ENCODE measurements at places on chromosomes 2 and 18.
A peak's percentile ranks its signal among the peaks of the same experiment; 100 is the strongest.

GRCh38 chr2:20052229-20052851 lies 912 bp upstream of the LAPTM4A start:
- peak; percentile 33 for DNase-seq

DNA sequence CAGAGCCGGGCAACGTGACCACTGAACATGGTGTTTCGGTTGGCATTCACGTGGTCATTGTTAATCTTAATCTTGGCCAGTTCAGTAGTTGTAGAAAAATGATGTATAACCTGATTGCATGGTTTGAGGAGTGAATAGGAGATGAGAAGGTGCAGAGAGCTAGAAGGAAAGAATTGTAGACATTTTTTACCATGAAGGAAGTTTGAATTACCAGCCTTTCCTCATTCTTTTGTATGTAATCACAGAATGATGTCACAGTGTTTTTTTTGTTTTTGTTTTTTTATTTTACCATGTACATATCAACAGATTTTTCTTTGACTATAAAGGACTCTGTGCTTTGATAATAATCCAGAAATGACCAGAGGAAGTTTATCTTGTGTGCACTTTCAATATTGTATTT lies 126.3 kb downstream of the LTBP1 start:
- no peak for DNase-seq

DNA sequence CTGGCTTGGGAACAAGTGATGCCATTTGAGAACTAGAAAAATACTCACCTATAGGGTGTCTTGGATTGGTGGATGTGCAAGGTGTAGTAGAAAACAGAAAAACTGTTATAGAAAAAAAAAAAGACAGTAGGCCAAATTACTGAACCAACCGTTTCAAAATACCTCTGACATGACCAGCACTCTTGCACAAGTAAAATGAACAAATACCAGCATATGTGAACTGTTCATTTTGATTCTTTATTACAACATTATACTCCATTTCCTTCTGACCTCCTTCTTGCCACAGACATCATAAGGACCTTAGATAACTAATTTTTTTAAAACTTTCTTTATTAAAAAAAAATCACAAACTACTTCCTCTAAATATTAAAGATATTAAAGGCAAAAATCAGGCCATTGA lies 125.5 kb downstream of the ATAD2B start:
- no peak for DNase-seq

DNA sequence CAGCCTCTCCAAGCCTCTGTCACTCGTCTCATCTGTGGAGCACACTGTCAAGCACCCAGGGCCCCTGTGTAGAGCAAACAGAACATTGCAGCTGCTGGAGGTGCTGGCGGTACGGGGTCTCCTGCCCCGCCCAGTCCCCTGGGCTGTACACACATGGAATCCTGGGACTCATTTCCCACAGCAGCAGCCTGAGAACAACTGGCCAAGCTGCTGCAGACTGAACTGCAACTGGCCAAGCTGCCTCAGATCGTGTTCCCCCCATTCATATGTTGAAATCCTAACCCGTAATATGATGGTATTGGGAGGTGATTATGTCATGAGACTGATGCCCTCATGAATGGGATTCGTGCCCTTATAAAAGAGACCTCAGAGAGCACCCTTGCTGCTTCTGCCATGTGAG lies 130.5 kb downstream of the NCK2 start:
- no peak for DNase-seq

GRCh38 chr2:127618551-127619202 lies 27.3 kb upstream of the GPR17 start:
- DNase-seq = no peak

GRCh38 chr2:182852090-182852489 lies 14.3 kb downstream of the FRZB start:
- peak; percentile 53 for DNase-seq

- DNase-seq = no peak
Observed at GRCh38 chr18:62170857-62171256, 16.0 kb downstream of the PIGN start.

DNA sequence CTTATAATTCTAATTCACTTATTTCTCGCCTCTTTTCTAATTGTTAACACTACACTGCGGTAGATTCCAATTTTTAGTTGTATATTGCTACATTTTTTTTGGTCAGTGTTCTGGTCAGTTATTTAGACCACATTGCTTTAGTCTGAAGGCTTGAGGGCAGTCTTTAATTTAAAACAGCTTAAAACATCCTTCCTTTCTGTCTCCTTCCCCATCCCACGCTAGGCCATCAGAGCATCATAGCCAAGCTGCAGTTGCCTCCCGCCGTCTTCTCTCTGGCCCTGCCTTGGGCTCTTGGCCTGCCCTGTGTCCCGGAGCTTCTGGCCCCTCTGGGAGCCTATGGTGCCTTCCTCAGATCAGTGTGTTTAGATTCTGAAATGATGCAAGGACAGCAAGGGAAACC lies 52.6 kb upstream of the GLI2 start:
- no peak for DNase-seq

- DNase-seq = no peak
Observed at GRCh38 chr2:168790226-168790902, 12.1 kb upstream of the NOSTRIN start.

DNA sequence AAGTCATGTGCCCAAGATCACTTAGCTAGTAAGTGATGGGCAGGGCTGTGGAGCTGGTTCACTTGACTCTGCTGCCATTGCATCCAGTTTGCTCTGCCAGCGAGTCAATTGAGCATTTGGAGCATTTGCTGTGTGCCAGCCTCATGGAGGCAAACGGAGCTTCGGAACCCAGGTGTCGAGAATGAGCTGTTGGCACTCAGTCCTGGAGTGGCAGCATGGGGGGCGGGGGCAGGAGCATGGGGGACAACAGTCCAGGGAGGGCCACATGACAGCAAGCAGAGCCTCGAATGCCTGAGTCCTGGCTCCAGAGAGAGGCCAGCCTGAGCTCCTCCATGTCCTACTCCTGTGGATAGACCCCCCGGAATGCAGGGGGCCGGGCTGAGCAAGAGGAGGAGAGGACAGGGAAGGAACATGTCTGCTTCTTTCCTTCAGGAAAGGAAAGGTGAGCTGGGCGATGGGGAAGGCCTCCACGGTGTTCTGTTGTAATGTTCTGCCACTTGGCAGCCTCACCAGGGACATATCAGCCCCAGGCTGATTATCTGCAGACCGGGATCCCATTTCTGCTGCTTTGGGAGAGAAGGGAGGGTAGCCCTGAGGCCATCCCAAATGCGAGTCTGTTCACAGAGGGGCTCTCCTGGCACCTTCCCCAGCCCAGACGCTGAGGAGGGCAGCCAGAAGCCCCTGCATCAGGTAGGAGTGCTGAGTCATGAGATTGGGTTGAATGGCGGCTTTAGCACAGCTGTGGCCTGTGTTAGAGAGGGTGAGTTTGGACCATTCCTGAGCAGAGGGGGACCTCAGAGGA lies 59.6 kb downstream of the HPCAL1 start:
- no peak for DNase-seq

GRCh38 chr18:69978732-69979715 lies 31.4 kb upstream of the CD226 start:
- no peak for DNase-seq

DNA sequence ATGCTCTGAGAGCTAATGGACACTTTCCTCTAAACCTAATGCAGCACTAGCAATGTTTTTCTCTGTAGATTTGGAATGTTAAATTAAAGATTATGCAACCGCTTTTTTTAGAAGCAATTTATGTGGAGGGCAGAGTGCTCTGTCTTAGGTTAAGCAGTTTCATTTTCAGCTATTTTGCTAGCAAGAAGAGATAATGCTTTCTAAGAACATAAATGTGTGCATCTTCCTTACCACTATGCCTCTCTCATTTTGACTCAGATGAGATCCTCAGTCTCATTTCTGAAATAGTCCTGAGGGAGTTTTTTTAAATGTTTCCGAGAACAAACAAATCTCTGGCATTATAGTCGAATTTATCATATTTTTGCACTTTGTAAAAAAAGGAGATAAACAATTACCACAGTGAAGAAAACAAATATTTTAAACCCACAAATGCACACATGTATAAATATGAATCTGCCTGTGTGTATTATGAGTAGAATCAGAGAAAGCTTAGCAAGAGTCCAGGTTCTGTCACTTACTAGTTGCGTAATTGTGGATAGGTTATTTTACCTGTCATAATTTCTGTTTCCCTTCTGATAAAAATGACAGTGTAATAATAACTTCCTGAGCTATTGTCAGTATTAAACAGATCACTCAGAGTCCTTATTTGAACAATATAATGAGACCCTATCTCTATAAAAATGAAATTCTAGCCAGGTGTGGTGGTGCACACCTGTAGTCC lies 207.7 kb upstream of the CRIM1 start:
- no peak for DNase-seq

DNA sequence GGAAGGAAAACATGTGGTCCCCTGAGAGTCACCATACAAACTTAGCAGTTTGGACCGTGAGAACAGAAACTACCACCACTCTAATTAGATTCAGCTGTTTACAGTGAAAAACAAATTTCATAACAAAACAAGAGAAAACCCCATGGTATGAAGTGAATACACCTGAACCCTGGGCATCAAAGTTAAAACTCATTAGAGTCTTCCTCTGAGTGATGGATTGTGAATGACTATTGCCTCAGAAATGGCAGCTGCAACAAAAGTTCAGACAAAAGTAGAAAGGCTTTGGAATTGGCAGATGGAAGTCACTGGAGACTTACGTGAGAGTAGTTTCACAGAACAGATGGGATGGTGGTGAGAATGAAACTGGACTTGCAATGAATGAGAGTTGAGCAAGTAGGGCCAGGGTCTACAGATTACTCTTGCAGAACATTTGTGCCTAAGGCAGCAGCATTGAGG lies 98.0 kb downstream of the AAK1 start:
- DNase-seq = no peak

DNA sequence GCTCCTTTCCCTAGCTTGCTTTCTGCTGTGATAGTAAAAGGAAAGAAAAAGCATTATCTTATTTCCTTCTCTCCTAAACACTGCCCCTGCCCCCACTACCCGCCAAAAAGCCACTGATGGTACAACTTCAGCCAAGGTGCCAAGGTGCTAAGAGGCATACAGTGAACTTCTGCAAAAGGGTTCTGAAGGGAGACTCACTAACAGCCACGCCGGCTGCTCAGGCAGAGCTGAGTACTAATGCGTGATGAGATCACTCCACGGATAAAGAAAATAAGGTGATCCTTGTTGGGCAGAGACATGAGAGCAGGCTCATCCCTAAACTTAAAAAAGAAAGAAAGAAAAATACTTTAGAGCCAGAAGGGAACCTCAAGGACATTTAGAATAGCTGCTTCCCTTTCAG lies 60.5 kb upstream of the PXDN start:
- DNase-seq = no peak

DNA sequence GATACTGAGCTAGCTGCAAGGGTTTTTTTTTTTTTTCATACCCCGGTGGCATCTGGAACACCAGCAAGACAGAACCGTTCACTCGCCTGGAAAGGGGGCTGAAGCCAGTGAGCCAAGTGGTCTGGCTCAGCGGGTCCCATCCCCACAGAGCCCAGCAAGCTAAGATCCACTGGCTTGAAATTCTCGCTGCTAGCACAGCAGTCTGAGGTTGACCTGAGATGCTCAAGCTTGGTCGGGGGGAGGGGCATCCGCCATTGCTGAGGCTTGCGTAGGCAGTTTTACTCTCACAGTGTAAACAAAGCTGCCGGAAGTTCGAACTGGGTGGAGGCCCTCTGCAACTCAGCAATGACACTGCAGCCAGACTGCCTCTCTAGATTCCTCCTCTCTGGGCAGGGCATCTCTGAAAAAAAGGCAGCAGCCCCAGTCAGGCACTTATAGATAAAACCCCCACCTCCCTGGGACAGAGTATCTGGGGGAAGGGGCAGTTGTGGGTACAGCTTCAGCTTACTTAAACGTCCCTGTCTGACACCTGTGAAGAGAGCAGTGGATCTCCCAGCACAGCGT lies 5.1 kb upstream of the MIB1 start:
- no peak for DNase-seq

- no peak for DNase-seq
Observed at GRCh38 chr2:65582364-65582763, 150.0 kb upstream of the SPRED2 start.

- no peak for DNase-seq
Observed at GRCh38 chr2:160362541-160362940, 131.1 kb downstream of the RBMS1 start.

GRCh38 chr2:70995426-70995729 lies 705 bp upstream of the TEX261 start:
- no peak for DNase-seq

DNA sequence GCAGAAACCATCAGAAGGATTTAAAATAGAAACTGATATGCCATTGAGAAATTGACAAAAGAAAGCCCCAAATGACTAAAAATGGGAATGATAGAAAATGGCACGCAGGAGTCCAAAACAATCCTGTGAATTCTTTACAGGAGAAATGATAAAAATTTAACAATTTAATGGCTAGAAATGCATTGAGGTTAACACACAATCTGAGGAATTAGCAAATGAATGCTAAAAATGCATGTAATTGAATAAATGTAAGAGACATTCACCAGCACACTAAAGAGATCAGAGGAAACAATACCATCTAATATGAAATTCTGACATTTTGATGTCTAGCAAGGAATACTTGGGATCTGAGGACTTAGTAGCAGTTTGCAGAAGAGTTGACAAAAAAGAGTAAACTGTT lies 37.0 kb downstream of the MARCHF4 start:
- no peak for DNase-seq

DNA sequence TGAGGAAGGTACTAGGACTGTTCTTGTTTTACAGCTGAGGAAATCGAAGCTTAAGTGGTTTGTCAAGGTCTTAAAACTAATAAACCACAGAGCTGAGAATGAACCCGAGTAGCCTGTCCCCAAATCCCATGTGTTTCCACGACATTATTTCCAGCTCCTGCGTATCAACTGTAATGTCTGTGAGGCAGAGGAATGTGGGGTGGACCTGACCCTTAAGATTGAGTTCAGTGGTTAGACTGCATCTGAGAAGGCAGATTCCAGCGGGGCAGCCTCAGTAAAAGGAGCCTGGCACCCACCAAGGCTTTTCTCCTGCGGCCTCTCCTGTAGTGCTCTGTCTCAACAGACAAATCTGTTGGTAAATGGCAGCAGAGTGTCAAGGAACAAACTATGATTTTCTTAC lies 81.9 kb upstream of the TMEM178A start:
- DNase-seq = no peak

GRCh38 chr18:38709122-38709521 lies 1143.5 kb upstream of the CELF4 start:
- no peak for DNase-seq

- no peak for DNase-seq
Observed at GRCh38 chr2:3146772-3147650, 230.6 kb downstream of the EIPR1 start.

- no peak for DNase-seq
Observed at GRCh38 chr18:43772907-43773306, 495.6 kb upstream of the SYT4 start.

DNA sequence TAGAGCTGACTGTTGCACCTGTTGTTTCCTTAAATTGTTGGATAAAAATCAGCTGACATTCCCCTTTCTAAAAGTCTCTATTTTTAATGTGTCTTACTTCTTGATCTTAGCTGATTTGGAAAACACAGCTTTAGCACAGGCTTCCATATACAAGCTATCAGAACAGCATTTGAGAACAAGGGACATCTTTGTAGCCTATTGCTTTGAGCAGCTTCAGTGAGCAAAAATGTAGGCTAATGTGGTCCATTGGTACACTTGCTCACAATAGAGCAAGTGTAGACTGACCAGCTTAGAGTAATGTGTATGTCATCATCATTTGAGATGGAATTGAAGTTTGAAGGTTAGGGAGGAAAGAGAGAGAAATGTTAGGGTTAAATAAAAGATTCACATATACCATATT lies 7.0 kb downstream of the INPP1 start:
- DNase-seq = no peak
